SK-N-SH (cell line): ENCODE measurements at places on chromosomes 5 and 9. TPM values are rescaled to one million over a fixed set of nuclear protein-coding genes. Genes with fewer than 3 reads are reported as not detected.

Gene ENTPD8
- polyA plus RNA-seq, result 0.18 and 0.30 TPM in 2 replicates

Gene ERCC6L2
- polyA plus RNA-seq, result 10.0 and 13.8 TPM in 2 replicates

Gene GRIN1
- polyA plus RNA-seq, result 0.03 TPM in 1 of 2 replicates, not detected in the other

Gene S1PR3
- 2.5 and 2.9 TPM in 2 replicates for polyA plus RNA-seq

Gene GOLGA1
- 10.0 and 11.0 TPM in 2 replicates for polyA plus RNA-seq

Gene CFAP157
- polyA plus RNA-seq, result 0.19 and 0.25 TPM in 2 replicates

Gene GPRIN1
- 5.9 and 6.6 TPM in 2 replicates for polyA plus RNA-seq

Gene C7
- polyA plus RNA-seq, result 11.1 and 38.1 TPM in 2 replicates

Gene GABRA6
- polyA plus RNA-seq, result 0.10 TPM in 2 replicates

Gene HCN1
- not detected in 2 replicates for polyA plus RNA-seq

Gene IZUMO3
- polyA plus RNA-seq, result not detected in 2 replicates

Gene WDR38
- polyA plus RNA-seq, result not detected in 2 replicates

Gene IRGM
- 0.13 and 0.19 TPM in 2 replicates for polyA plus RNA-seq

Gene C9orf152
- polyA plus RNA-seq, result not detected in 2 replicates

Gene OR13C9
- polyA plus RNA-seq, result not detected in 2 replicates

Gene SPATA31A5
- polyA plus RNA-seq, result not detected in 2 replicates

Gene QRFP
- polyA plus RNA-seq, result not detected in 2 replicates

Gene CD274
- 25.8 and 30.9 TPM in 2 replicates for polyA plus RNA-seq

Gene ADGRD2
- polyA plus RNA-seq, result 0.05 and 0.10 TPM in 2 replicates

Gene PPWD1
- polyA plus RNA-seq, result 6.0 and 6.9 TPM in 2 replicates

Gene CARD6
- polyA plus RNA-seq, result 0.03 TPM in 2 replicates

Gene CARD9
- polyA plus RNA-seq, result 1.1 and 1.7 TPM in 2 replicates

Gene ACSL6
- 0.29 and 0.46 TPM in 2 replicates for polyA plus RNA-seq

Gene PCDHB3
- polyA plus RNA-seq, result 1.7 and 2.2 TPM in 2 replicates

Gene TEX48
- 0.41 and 0.46 TPM in 2 replicates for polyA plus RNA-seq

Gene FOXD4L6
- polyA plus RNA-seq, result 0.05 TPM in 1 of 2 replicates, not detected in the other

Gene TPM2
- polyA plus RNA-seq, result 589 and 620 TPM in 2 replicates

Gene GABRA1
- polyA plus RNA-seq, result not detected in 2 replicates

Gene PHAX
- 25.1 and 27.4 TPM in 2 replicates for polyA plus RNA-seq

Gene C5orf15
- polyA plus RNA-seq, result 81.0 and 106 TPM in 2 replicates

Gene TMEM215
- not detected in 2 replicates for polyA plus RNA-seq

Gene TMEM232
- polyA plus RNA-seq, result 0.66 and 1.2 TPM in 2 replicates

Gene ISL1
- polyA plus RNA-seq, result 15.2 and 15.5 TPM in 2 replicates
